ENCODE measurements at places on chromosomes 6 and 20.

DNA sequence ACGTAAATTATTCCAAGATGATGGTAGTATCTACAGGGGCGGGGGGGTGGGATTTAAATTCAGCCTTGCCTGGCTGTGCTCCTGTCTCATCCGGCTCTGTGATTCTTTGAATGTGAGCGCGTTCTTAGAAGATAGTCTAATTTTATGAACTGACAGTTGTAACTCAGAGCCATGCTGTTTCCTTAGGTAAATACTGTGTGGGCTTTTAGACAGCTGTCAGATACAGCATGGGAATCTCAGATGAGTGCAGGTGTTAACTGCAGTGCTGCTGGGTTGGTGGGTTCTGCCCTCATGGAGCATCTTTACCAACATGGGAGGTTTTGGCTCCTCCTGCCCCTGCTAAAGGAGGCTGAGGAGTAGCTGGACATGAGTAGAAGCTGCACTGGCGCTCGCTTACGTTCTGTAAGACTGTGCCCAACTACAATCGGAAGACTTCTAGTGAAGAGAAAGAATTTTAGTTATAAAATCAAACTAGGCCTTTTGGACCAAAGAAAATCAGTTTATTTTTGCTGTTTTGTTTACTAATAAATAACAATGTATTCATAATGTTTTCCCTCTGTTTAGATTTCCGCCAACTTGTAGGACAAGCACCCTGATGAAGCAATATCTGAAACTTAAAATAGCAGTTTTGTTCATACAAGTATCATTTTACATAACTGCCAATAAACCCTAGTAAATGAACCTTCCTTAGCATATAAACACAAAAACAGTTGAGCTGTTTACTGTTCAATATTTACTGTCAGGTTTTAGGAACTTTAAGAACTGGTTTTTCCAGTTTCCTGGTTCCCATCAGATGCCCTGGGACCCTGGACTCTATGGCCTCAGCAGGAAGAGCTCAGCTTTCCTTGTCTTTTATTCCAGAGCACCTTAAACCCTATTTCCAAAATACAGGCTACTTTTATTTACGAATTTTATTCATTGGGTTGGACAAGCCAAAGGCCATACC lies 66.1 kb downstream of the FAM120B start:
- DNase-seq, result no peak

- DNase-seq, result no peak
Measured at GRCh38 chr20:42756991-42757390, 432.7 kb downstream of the PTPRT start.

DNA sequence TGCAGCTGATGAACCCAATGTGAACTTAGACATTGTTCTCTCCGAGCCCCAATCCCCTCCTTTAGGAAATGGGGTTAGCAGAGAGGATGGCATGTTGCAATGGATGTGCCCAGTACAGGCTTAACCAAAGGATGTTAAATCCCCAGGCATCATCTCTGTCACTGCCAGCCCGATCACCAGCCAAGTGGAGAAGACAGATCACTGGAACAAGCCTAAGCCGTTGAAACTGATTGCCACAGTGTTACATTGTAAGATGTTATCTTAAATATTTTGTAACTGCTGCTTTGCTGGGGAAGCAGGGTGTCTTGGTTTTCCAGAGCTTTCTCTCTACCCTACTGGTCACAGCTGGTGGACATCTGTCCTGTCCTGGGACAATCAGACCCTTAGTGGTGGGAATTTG lies 783.4 kb upstream of the CHD6 start:
- DNase-seq, result no peak

DNA sequence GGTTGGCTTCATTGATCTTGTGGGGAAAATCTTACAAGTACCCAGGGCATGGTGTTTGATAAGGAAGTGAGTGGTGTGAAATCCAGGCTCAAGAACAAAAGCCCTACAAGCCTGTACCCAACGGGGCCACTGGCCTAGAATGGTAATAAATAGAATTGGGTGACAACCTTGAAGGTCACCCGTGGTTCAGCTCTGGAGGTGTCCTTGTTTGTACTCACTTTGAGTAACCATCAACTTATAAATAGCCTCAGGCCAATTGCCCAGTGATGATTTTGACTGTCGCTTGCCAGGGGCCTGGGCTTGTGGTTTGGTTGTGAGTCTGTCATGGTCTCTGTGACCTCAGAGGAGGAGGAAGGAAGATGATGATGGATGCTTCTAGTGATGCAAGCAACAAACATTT lies 87.8 kb downstream of the PHACTR3 start:
- no peak for DNase-seq

GRCh38 chr20:2825761-2826160 lies 9.6 kb downstream of the TMEM239 start:
- no peak for DNase-seq

DNA sequence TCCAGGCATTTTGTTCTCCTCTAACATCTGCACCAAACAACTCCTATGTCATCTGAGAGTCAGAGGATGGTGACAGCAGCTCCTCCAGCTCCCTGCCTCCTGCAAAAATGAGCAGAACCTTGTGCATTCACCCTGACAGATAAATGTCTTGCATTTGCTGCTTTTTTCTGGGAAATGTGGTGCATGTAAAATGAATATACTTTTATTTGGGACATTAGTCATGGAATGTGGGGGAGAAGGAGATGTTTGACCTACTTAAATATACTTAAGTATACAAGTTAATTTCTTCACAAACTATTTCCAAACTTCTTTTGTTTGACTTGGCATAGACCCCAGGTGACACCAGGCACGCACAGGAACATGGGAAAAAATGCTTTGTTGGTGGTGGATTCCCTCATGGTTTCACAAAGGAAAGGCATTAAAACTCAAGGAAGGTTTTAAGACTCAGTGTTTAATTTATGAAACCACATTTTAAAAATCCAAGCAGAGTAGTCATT lies 181.8 kb upstream of the MCHR2 start:
- no peak for DNase-seq

- peak; percentile 19 for DNase-seq
Measured at GRCh38 chr20:63309261-63310071, 16.5 kb downstream of the COL20A1 start.

GRCh38 chr6:37850260-37850659 lies 30.7 kb downstream of the ZFAND3 start:
- DNase-seq, result no peak

- DNase-seq, result no peak
Measured at GRCh38 chr20:5524896-5525295, 208.1 kb upstream of the PROKR2 start.

DNA sequence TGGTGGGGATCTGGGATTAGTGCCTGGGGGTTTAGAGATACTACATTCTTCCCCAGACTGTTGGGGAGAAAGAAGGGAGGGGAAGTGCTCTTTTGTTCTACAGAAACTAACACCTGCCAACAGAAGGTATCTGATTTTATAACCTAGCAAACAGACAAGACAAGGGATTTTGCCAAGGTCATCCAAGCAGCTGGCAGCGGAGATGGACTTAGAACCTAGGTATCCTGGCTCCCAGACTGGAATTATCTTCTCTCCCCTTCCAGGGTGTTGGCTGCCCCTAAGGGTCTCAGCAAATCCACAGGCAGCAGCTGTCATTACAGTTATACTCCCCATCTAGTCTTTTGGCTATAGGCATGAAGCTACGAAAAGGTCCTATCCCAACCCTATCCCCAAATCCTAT lies 8.4 kb downstream of the SDC4 start:
- no peak for DNase-seq

GRCh38 chr6:26328265-26328844 lies 36.6 kb upstream of the BTN3A2 start:
- no peak for DNase-seq

GRCh38 chr6:168031411-168031971 lies 34.0 kb downstream of the KIF25 start:
- no peak for DNase-seq

DNA sequence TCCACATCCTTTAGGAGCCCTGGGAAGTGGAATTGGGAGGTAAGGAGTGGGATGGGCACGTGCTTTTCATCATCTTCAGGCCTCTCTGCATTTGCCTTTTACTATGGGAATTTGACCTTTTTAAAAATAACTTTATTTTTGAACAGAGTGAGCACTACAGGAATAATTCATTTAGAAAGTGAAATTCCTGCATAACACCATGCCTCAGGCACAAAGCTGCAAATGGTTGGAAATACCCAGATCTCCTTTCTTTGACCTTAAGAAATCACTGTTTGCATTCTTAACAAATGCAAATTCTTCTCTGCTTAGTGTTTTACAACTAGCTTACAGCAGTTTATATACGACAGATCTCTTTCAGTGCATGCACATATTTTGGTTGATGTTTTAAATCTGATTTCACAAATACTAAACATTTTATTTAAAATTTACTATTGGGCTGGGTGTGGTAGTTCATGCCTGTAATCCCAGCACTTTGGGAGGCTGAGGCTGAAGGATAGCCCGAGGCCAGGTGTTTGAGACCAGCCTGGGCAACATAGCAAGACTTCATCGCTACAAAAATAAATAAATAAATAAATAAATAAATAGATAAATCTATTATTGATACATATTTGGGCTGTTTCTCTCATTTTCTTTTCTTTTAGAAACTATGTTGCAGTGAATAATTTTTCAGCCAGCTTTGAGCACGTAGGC lies 24.5 kb downstream of the CST8 start:
- DNase-seq, result no peak

GRCh38 chr6:146292506-146292905 lies 251.1 kb upstream of the RAB32 start:
- no peak for DNase-seq

GRCh38 chr6:89140347-89141156 lies 5.3 kb upstream of the PM20D2 start:
- DNase-seq, result no peak

- DNase-seq, result no peak
Measured at GRCh38 chr20:942611-943010, 26.5 kb upstream of the ANGPT4 start.

GRCh38 chr6:75579951-75580350 lies 21.7 kb upstream of the SENP6 start:
- DNase-seq, result no peak

DNA sequence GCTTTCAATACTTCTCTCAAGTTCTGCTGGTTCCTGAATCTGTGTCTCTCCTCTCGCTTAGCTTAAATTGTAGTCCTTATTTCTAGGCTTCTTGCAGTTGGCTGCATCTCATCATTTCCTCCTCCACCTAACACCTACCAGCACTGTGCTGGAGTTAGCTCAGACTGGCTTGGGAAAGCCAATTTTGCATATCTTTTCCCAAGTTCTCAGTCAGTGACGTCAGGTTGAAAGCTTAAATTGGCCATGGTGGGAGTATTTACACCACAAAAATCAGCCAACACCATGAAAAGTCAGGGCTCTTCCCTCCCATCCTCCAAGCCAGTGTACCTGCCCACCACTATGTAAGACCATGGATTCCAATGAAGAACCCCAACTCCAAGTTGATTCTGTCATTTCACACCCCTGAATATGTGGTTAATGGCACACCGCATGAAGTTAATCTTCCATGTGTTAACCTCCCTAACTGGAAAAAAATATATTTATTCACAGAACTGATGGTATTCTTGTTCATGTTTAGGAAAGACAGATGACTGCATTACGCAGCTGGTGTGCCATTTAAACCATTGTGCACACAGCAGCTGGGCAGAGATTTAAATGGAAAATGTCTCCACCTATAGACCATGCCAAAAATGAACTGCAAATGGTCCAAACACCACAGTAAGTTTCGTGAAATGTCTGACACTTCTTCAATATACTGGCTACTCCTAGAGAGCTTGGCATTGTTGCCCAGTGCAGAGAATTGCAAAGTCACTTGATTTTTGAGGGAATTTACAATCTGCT lies 274.1 kb upstream of the MAP3K7 start:
- no peak for DNase-seq

- no peak for DNase-seq
Measured at GRCh38 chr20:36177716-36178115, 23.2 kb downstream of the EPB41L1 start.

DNA sequence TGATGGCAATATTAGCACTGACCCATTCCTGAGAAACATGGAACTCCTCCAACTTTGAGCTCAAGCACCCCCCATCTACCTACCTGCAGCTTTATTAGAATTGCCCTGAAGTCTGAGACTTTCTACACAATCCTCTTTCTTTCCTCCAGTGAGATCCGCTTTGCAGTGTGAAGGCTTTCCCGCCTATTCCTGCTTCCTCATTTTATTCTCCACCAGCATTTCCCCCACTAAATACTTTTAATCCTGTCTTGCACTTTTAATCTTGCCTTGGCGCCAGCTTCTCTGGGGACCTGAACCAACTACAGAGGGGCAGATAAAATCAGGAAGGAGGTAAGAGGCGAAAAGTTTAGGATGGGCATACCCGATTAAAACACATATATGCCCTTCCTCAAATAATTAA lies 178.1 kb upstream of the PRDM1 start:
- DNase-seq, result no peak

GRCh38 chr6:28000351-28001045 lies 43.5 kb downstream of the OR2B6 start:
- DNase-seq, result no peak

DNA sequence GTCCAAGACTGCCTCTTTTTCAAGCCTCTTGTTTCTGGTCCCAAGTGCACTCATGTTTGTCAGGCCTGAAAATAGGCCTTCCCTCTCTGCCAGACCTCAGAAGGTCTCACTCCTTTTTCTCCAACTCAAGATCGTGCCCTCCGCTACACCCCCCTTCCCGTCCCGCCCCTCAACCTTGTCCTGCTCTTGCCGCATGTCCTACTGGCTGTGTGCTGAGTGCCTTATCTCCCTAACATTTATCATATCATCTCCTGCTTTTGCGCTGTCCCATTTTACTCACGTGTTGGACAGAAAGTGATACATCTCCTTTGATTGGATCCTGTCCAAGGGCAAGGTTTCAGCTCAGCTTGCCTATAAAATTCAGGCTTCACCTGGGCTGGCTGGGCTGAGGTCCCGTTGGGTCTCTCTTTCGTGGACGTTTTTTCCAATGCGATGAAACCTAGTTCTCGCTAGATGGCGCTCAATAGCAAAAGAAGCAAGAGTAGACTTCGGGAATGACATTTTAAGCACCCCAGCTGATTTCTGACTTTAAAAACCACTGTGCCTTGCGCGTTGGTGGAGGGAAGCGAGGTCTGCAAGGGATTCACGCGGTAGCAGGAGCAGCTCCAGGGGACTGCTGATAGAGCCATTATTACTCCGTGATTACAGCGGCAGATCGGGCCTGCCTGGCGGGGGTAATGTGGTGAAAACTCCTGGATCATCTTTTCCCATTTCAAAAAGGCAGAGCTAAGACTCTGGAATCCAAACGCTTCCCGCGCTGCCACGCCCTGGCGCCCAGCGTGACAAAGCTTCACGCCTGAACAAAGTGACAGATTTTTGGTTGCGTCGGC lies 137.6 kb downstream of the IMPG1 start:
- DNase-seq, result peak; percentile 63

DNA sequence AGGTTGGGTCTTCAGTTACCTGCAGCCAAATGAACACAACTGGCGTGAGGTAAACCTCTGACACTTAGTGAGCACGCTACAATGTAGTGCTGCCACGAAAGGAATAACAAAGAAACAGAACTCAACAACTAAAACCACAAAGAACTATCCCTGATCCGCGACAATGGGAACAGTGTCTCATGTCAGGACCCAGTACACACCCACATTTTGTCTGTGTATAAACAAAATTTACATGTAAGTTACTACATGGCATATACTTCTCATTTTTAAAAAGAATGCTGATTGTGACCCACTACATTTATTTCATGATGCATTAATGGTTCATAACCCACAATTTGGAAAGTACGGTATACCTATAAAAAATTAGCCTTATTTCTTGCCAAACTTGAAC lies 14.1 kb downstream of the FKBP1A start:
- peak; percentile 42 for DNase-seq

- DNase-seq, result peak; percentile 16
Measured at GRCh38 chr6:41073968-41074691, 1.4 kb downstream of the NFYA start.

All from inflammatory macrophage treated with lipopolysaccharide for 1 hour (primary cell).